ENCODE measurements at places on chromosomes 1 and 21.

- no peak for DNase-seq
Measured at GRCh38 chr1:101311146-101311920, 74.5 kb downstream of the S1PR1 start.

DNA sequence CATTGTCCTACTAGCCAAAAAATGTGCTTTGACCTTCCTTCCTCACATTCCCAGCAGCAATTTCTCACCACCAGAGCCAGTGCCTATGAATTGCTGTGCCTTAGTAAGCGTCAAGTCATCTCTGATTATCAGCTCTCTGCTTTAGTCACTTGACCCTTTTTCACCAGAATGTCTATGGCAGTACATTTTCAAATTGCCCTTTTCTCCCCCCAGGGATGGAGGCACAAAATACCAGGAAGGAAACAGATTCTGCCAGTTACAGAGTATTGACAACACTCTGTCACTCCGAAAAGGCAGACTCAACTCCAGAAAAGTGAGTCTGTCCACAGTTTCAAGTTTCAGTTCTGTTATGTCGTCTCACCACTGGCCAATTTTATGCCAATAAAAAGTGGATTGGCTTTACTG, 167.4 kb downstream of the TNFSF18 start:
- no peak for DNase-seq

DNA sequence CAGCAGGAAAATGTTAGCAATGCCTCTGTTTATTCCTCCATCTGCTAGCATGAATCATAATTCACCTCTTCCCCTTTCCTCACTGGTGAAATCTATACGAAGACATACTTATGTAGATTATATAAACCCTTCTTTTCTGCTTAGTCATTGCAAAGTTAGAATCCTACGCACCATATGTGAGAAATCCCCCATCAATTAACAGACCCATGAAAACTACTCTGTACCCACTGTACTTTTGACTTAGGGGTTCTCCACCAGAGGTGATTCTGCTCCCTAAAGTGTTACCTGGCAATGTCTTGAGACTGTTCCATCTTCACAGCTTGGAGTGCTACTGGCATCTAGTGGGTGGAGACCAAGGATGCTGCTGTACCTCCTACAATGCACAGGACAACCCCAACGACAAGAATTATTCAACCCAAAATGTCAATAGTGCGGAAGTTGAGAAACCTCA, 49.6 kb upstream of the KCTD3 start:
- peak; percentile 46 for DNase-seq

DNA sequence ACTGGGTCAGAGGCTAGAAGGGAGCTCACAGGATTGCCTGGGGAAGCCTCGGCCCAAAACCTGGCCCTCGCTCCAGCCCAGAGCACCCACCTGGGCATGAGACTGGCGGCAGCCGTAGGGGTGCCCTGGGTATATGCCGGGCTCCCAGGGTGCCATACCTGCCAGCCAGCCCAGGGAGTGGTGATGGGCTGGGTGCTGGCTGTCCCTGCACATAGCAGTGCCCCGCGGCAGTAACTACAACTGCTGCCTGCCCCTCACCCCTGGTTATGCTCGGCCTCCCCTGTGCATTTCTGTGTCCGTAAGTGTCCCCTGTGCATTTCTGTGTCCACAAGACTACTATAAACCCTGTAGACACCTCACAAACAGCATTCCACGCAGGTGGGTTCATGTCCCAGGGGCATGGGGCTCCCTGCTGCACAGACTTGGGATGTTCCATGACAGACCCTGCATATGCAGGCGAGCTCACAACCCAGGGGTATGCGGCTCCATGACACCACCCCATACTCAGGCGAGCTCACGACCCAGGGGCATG, 5.8 kb upstream of the SPATC1L start:
- DNase-seq: no peak

DNA sequence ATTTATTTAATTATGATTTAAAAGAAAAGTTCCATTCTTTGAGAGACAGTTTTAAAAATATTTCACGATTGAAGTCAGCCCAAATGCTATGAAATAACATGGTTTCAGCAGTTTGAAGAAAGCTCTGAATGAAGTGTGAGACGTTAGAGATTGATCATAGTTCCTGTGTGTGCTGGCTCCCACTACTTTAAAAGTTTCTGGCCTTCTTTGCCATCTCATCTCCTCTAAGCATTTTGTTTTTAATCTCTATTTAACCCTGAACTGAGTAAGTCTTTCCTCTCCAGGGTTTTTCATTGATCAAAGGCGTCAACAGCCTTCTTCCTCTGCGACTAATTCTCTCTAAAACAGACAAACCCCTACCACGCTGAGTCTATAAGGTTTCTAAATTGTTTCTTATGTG, 225.3 kb upstream of the B3GALT2 start:
- no peak for DNase-seq

- DNase-seq: no peak
Measured at GRCh38 chr21:29423099-29423870, 124.6 kb downstream of the BACH1 start.

DNA sequence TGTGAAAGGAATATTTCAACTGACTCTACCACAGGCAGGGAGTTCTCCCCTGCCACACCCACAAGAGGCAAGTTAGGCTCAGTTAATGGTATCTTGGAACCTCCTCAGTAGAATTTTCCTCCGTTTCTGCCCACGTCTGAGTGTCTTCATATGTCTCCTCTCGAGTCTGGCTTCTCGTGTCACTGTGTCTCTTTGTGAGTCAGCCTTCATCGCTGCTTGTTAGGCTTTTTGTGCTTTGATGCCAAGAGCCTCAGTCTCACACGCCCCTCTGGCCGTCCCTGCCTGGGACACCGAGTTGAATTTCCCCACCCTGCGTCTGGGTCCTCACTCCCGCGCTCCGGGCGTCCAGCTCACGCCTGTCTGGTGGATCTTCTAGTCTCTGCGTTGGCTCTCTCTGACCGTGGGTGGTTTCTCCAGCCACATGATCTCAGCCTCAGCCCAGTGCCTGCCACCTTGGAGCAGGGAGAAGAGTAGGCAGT, 125.7 kb upstream of the GADD45A start:
- DNase-seq: no peak

- no peak for DNase-seq
Measured at GRCh38 chr1:191971447-191971846, 186.8 kb upstream of the RGS18 start.

DNA sequence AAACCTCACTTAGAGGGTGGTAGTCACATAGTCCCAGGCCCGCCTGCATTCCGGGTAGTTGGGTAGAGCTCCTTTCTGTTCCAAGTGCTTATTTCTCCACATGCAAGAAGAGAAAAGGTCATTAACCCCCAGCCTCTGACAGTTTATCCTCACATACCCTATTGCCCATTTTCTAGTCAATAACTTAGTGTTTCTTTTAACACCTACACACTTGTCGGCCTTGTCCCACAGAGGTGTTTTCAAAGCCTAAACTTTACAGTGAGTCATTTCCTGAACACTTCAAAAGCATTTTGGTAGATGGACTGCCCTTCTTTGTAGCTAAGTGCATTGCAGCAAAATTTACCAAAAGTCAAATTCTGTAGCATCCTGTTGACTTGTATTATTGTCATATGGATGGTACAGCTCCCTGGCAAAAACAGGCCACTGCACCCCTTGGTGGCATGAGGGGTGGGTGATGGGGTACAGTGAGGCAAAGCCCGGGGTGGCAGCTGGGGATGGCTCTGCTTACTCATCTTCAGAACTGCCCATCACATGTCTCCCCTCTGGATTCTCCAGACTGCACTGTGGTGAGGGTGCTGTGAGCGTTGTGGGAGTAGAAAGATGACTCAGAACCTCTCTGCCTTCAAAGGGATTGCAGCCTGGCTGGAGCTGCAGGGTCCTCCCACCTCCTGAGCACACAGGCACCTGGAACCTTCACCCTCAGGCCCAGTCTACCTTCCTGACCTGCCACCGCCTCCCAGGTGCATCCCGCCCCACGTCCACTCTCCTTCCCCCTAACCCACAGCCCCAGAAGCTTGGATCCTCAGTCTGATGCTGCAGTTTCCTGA, 45.8 kb upstream of the DMRTB1 start:
- DNase-seq: no peak

GRCh38 chr1:80656641-80657040, 1144.1 kb upstream of the ADGRL2 start:
- DNase-seq: no peak

- no peak for DNase-seq
Measured at GRCh38 chr1:232643251-232643650, 13.3 kb upstream of the SIPA1L2 start.

DNA sequence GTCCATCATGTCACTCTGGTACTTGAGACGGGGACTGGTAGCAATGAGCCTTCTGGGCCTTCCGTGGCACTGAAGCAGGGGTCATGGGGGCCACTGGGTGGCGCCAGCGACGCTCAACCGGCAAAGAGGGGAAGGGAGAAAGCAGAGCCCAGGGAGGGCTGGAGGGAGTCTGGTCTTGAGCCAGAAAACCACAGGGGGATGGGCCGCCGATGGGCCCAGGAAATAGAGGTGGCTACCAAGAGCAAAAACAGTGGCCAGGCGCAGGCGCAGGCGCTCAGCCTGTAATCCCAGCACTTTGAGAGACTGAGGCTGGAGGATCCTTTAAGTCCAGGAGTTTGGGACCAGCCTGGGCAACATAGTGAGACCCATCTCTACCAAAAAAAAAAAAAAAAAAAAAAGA, 21.8 kb downstream of the EXOC8 start:
- peak; percentile 83 for DNase-seq

- DNase-seq: no peak
Measured at GRCh38 chr1:108953452-108953851, 9.8 kb downstream of the CLCC1 start.

DNA sequence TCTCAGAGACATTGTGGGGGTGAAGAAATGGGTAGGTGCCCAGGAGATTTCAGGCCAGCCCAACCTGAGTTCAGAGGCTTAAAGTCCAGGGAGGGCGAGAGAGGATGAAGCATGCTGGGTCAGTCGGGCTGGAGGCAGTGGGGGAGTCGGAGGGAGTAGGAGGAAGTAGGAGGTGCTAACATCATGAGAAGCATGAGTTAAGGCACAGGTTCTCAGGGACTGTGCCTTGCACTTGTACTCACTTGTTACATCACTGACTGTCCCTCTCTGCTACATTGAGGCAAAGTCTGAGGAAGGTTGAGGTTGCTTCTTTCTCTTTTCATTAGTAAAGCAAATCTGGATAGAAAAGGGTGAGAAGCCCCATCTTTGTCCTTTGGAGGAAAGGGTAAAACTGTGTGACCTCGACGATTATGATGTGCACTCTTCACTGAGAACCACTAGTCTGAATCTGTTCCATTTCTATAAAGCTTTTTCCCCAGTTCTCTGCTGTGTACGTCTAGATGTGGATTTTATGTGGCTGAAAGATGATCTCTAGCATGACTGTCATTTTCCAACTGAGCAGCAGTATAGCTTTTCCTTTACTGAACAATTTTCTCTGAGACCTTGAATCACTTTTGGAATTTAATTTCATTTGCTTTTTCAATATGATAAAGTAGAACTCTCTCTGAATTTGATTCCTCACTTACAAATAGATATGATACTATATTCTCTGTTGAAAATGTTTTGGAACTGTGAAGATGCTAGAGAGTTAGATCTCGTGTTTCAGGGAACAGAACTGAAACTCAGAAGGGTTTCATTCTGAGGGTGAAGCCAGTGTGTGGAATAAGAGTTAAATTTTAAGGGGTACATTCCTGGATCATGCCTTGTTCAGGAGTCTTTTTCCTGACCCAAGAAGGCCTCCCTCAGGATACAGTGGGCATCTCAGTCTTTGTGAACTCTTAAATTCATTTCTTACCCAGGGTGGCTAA, 94.6 kb downstream of the FGGY start:
- no peak for DNase-seq

GRCh38 chr1:206656936-206657335, 21.6 kb downstream of the DYRK3 start:
- no peak for DNase-seq

- peak; percentile 71 for DNase-seq
Measured at GRCh38 chr1:41241749-41242341, at the start of gene SCMH1. SCMH1 (minus strand) TSS chr1:41242306; CDS start chr1:41186133, 56,173 bp downstream.

DNA sequence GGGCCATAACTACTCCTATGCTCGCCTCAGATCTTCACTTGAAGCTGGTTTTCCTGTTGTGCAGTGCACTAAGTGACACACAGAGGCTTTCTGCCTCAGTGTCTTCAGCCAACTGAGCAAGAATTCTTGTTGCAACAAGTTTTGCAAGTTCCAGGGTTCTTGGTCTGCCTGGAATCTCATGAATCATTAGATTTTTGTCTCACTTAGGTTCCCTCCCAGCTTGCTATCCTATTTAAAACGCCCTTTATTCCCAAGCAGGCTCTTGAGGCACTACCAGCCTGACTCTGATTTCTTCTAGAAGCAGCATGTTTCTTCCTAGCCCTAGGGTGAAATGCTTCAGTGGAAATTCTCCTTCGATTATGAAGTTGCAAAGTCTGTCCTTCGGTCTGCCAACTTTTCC, 158.8 kb downstream of the C1orf21 start:
- DNase-seq: no peak

DNA sequence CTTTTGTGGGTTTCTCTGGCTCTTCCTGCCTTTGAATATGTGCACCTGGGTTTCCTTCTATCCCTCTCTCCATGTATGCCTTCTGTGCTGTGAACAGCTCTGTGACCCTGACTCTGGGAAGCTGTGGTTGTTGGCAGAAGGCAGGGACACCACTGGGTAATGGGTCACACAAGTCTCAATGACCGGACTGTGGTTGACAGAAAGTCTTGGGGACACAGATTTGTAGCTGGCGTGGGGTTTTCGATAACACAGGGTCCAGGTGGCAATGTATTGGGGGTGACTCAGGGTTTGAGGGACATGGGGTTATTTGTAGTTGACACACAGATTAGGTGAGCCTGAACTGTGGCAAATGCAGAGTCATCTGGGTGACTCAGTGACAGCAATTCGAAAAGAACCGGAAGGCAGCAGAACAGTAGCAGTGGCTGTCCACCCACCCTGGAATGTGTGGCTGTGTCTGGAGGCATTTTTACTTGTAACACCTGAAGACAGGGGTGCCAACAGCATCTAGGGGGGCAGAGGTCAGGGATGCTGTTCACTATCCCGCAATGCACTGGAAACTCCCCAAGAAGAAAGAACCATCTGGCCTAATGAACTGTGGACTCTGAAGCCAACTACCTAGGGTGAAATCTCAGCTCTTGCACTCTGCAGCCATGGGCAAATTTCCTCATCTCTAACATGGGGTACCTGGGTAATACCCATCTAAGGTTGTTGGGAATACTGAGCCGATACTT, 13.0 kb upstream of the SLC6A9 start:
- DNase-seq: no peak

GRCh38 chr1:32713081-32713480, 10.5 kb upstream of the SYNC start:
- DNase-seq: peak; percentile 45

Data from H9 (cell line).